ENCODE measurements at places on chromosomes 7 and 10.

DNA sequence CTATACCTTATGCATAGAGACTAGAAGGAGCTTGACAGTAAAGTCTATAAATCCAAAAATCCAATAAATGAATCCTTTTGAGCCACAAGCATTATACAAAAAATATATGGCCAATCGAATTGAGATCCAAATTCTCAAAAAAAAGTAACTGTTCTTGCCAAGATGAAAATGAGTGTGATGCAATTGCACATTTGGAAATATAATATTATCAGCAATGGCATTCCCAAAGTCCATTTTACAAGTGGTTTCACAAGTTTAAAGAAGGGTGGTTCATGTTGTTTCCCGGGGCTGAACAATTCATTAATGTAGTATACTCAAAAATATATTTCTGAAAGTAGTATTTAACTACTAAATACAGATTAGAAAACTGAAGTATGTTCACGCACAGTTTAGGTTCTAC is 7.3 kb downstream of the RP9 start:
- no peak for DNase-seq

DNA sequence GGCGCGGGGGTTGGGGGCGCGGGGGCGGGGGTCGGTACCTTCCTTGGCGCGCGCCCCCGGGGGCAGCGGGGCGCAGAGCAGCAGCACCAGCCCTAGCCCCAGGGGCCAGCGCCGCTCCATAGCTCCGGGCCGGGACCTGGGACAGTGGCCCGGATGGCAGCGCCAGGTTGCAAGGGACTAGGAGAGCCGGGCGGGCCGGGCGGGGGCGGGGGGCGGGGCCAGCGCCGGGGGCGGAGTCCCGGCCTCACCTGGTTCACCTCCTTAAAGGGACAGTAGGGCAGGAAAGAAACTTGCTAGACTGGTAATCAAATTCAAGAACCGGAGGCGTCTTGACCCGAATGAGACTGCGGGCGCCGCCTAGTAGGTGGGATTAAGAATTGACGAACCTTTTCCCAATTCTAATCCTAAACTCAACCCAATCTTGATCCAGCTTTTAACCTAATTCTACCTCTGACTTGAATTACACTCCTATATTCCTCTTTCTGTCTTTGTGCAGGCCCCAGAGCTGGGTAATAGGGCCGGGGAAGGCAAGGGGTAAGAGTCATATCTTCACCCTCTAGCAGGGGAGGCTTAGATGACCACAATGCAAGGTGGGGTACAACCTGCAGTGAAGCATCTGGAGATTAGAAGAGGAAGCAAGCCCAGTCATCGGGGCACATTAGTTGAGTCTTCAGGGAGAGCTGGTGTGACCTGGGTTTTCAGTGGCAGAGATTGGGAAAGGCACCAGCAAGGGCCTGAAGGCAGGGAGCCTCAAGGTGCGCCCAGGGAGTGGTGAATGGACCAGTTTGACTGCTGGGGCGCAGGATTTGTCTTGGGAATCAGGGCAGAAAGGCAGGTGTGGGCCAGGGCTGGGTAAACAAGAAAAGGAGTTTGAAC is at the start of gene EPHA1:
Gene EPHA1 (minus strand): TSS at position 171 of the 876 bp plus-strand sequence. CDS start 51 bp downstream, at position 120.
- DNase-seq, result peak; percentile 45

- DNase-seq, result peak; percentile 82
These were observed 9.9 kb upstream of the EPHB4 start for GRCh38 chr7:100837099-100837836.

- DNase-seq, result no peak
These were observed 124.9 kb downstream of the ANLN start for GRCh38 chr7:36514289-36515243.

GRCh38 chr7:149770728-149771636 is 2.4 kb downstream of the ZNF467 start:
- DNase-seq, result no peak

- DNase-seq, result no peak
These were observed 57.9 kb downstream of the GRB10 start for GRCh38 chr7:50724526-50725520.

DNA sequence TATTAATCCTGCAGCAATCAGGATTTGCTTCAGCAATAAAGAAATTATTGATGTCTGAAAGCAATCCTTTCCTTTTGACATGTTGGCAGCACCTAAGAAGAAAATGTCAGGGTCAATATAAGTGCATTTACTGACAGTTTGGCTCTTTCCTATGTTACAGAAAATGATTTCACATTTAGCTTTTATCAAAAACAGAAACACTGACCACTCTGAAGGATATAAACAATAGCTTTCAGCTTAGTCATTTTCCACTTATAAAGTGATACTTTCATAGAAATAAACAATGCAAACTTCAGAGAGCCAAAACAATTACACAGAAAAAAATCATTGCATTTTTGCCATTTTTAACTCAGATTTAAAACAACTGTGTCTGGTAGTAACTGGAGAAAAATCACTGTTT is 325.6 kb upstream of the KAT6B start:
- no peak for DNase-seq

DNA sequence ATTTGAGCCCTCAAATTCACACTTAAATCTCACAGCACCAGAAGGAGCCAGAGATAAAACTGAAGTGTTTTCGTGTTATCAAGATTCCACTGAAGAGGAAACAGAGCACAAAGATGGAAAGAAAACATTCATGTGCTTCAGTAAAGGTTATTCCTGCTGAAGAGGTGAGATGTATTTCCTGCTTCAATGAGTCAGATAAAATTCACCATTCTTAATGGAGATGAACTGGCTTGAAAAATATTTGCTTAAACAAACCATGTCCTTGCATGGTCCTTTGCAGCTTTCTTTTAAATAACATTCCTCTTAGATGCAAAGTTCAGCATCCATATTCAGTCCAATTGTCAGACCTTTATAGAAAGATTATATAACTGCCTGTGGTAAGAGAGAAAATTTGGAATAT is 294.2 kb downstream of the IPMK start:
- no peak for DNase-seq

- no peak for DNase-seq
These were observed 674.2 kb upstream of the NRP1 start for GRCh38 chr10:34008656-34009055.

- DNase-seq, result peak; percentile 70
These were observed 139.2 kb downstream of the USP6NL start for GRCh38 chr10:11472158-11472753.

- DNase-seq, result no peak
These were observed 96.7 kb upstream of the PIK3CG start for GRCh38 chr7:106768324-106768751.

DNA sequence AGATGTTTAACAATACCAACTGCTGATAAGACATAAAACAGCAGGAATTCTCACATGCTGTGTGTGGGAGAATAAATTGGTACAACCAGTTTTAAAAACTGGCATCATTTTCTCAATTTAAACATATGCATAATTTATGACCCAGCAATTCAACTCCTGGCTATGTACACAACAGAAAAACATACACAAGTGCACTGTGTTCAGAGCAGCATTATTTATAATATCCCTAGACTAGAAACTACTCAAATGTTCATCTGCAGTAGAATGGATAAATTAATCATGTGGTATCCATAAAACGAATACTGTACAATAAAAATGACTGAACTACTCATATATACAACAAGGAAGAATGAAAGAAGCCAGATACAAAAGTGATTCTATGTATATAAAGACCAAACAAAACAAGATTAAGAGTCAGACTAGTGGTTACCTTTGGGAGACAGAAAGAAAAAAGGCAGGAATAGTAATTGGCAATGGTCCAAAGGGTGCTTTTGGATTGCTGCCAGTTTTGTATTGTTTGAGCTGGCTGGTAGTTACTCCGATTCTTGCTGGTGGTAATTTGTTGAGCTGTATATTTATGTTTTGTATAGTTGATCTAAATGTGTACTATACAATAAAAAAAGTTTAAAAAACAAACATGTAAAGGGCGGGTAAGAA is 306.0 kb downstream of the TFEC start:
- no peak for DNase-seq

DNA sequence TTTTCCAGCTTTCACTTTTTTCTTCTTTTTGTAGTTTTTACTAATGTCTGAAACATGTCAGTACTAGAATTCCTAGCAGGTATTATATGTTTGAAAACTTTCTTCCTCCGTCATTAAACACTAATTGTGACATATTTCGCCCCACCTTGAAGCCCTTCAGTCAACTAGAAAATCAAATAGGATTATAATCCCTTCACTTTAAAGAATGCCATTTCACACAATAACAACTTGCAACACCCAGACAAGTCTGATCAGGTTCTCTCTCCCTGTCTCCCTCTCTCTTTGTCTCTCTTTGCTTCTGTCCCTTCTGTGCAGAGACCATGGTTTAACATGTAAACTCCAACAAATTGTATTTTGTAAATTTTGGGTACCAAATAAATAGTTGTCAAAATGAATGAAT is 373.5 kb downstream of the SEMA3D start:
- DNase-seq, result no peak

DNA sequence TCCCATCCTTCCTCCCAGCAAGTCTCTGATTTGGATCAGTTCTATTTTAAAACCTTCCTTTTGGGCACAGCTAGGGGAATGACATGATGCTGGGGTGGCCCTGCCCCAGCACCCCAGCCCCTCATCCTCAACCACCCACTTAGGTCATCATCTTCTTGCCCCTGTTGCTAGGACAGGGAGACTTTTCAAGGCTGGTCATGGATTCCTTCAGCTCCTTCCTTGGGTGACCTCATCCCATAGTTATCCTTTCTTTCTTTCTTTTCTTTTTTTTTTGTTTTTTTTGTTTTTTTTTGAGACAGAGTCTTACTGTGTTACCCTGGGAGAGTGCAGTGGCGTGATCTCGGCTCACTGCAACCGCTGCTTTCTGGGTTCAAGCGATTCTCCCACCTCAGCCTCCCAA is 127.2 kb downstream of the WDFY4 start:
- DNase-seq, result no peak

DNA sequence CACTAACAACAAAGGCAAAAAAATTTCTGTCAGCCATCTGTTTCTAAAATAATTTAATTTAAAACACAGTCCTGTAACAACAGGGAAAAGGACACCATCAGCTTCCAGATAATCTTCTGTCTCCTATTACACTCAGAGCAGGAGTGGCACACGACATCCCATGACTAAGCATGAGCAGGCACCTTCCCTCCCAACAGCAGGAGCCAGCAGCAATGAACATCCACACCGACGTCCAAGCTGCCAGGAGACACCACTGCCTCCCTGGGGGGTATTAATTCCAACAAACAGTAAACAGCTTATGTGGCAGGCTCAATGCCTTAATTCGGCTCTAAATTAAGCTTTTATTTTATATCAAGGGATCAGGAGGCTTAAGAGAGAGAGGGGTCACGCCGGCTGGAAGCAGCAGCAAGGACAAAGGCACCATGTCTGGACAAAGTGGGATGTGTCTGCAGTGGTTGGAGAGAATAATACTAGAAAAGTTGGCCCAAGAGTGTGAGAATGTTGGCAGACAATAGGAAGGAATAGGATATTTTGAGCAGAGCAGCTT is 45.7 kb downstream of the KIAA1549 start:
- DNase-seq, result no peak

- no peak for DNase-seq
These were observed 70.2 kb downstream of the CAV1 start for GRCh38 chr7:116595063-116595462.

DNA sequence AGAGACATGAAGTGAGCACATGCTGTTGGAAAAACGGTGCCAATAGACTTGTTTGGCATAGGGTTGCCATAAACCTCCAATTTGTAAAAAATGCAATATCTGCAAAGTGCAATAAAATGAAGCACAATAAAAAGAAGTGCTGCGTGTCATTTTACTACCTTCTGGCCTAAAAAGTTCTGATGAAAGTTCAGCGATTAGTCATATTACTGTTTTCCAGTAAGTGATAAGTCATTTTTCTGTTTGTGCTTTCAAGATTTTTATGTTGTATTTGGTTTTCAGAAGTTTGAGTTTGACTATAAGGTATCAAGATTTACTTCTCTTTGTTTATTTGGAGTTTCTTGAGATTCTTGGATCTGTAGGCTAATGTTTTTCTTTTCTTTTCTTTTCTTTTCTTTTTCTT is 16.8 kb downstream of the AOAH start:
- no peak for DNase-seq

GRCh38 chr10:124935946-124936345 is 6.0 kb upstream of the ZRANB1 start:
- peak; percentile 27 for DNase-seq

DNA sequence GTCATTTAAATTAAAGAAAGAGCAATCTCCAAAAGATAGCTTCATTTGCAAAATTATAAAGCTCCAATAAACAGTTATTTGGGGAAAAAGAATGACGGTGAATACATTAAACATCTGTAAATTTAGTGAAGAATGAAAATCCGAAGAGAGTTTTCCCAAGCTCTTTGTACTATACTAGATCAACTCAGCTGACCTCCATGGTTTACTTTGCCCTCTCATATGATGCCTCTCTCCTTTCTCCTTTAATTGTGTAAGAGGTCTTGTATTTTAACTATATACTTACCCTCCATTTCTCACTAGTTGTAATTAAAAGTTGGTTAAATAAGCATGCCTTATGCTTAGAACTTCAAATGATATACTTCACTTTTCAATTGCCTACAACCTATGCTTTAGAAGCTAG is 125.8 kb downstream of the CACNA2D1 start:
- DNase-seq, result no peak

DNA sequence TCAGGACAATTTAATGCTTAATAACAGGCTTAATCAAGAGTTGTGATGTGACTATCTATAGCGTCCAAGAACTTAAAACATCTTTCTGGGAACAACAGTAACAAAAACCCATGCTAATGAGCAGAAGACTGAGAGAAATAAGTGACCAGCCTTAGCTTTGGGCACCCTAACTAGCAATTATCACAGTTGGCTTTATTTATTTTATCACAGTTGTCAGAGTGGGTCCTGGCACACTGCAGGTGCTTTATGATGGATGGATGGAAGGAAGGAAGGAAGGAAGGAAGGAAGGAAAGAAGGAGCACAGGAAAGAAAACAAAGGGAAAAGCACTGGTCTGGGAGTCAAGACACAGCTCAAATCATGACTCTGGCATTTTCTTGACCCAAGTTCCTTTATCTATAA is 181.1 kb downstream of the SKAP2 start:
- no peak for DNase-seq

DNA sequence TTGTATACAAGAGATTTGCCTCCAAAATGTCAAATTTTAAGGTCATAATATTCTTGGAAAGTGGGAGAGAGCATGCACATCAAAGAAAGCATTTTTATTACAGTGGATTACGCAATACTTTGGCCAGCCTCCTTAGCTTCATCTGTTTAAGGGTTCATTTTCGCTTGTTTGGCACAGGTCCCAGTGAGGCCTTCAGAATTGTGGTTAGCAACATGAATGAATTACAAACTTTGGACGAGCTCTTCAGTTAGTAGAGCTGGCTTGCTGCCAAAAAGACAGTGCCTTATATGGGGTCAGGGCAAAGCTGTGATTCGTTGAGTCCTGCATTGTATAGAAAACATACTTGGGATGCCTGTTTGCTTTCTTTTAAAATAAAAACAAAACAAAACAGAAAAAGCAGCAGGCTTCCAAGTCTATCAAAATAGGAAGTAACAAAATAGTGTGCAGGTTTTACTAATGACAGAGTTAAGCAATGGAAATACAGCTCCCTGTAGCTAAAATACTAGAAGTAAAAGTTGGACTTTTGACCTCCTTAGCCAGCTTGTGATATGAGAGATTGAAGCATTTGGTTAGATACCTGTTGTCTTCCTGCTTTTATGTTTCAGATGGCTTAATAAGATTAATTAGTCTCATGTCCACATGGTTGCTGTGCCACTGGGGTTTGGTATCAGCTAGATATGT is 190.8 kb downstream of the MLLT10 start:
- DNase-seq, result no peak

Measured in stimulated activated CD4-positive, alpha-beta T cell treated with anti-CD3 and anti-CD28 coated beads, Interleukin-4, amount 100 ng/mL, for 1 hour (primary cell).